ENCODE measurements at places on chromosomes 2 and 18. TPM values are rescaled to one million over a fixed set of nuclear protein-coding genes. Genes with fewer than 3 reads are reported as not detected.

DNA sequence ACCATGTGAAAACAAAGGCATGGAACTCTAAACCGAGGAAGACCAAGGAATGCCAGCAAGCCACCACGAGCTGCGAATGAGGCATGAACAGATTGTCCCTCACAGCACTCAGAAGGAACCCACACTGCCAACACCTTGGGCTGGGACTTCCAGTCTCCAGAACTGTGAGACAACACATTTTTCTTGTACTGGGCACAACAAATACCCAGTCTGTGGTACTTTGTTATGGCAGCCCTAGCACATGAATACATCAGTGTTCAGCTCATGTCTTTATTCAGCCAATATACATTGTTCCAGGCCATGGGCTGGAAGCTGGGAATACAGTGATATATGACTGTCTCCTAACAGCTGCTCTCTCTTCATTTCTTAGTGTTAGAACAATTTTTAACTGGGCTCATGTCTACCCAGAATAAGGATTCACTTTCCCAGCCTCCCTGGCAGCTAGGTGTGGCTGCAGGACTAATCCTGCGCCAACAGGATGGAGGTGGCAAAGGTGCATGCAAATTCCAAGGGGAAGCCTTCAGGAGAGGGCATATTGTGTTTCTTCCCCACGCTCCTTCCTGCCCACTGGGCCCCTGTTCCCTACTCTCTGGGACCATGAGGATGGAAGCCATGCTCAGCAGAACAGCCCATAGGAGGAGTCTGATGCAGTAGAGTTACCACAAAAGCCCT is 59.6 kb downstream of the STPG4 start:
- no peak overlapping the region for H3K27ac ChIP-seq
- no peaks in the 10 kb centered on the region for H3K36me3 ChIP-seq
- H3K4me1 ChIP-seq: no peaks in the 10 kb centered on the region
- H3K27me3 ChIP-seq: peaks cover 15% of the 10 kb centered on the region

DNA sequence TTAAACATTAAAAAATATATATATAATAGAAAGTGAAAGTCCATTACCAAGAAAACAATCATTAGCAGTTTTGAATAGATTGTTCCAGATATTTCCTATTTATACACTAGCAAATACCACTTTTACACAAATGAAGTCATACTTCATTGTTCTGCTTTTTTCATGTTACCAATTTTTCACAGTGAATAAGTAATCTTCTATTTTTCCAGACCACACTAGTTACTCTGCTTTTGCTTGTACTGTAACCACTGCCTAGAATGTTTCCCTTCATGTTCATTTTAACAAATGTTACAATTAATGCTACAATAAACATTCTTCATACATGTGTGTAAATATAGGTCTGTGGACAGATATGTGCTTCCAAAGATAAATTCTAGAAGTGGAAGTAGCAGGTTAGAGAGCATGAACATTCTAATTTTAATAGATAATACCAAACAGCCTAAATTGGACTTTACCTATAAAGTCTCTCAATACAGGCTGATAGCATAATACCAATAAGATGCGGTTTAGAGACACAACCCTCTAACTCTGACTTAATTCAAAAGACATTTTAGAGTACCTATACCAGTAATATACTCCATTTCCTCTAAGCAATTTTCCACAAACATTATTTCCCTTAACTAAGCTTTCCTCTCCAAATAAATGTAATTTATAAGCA is 17.0 kb downstream of the ITSN2 start:
- H3K4me1 ChIP-seq: peaks cover 2% of the 10 kb centered on the region
- no peak overlapping the region for H3K27ac ChIP-seq
- H3K36me3 ChIP-seq: no peaks in the 10 kb centered on the region
- no peak overlapping the region for H3K4me3 ChIP-seq
- H3K27me3 ChIP-seq: no peaks in the 10 kb centered on the region

GRCh38 chr2:167842047-167842446 is 405.3 kb downstream of the STK39 start:
- no peak for DNase-seq
- no peaks in the 10 kb centered on the region for H3K27me3 ChIP-seq
- H3K27ac ChIP-seq: no peak overlapping the region
- peaks cover 21% of the 10 kb centered on the region for H3K36me3 ChIP-seq

DNA sequence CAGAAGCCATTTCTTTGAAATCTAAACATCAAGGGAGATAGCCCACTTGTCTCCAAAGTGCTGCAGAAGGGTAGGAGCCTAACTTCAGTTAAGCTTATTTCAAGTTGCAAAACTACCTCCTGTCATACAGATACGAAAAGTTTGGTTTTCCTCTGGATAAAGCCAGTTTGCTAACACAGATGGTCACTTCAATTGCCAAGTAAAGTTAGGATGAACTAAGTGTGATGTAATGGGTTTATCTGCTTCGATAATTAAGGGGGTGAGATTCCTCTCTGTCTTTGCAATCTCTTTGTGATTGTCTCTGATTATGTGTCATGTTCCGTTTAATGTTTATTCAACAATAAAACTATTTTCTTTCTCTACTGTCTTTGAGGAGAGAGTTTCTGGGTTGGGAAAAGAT is 156.4 kb downstream of the SLC39A10 start:
- H3K4me3 ChIP-seq: no peak overlapping the region
- no peak for DNase-seq
- H3K4me1 ChIP-seq: peaks cover 3% of the 10 kb centered on the region

- H3K27ac ChIP-seq: peak overlapping the region; percentile 46
- peaks cover 4% of the 10 kb centered on the region for H3K36me3 ChIP-seq
- H3K27me3 ChIP-seq: no peaks in the 10 kb centered on the region
- no peak for DNase-seq
Measured at GRCh38 chr18:80210312-80211083, 36.8 kb downstream of the PARD6G start.

DNA sequence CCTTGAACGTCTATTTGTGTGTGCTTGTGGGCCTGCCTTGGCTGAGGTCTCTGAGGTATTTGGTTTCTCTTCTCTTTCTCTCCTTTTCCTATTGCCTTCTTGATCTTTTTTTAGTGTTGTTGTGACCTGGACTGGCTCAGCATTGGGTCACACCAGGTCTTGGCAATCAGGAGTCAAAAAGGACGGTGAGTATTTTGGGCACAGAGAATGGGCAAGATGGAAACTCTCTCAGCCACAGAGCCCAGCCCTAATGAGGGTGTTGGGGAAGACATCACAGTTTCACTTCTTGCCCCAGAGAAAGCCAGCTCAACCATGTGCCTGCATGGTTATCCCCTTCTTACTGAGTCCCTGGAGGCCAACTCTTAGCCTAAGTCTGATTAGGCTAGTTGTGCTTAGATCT is 13.7 kb upstream of the INO80C start:
- H3K27me3 ChIP-seq: peaks cover 12% of the 10 kb centered on the region
- H3K36me3 ChIP-seq: no peaks in the 10 kb centered on the region
- DNase-seq: no peak
- H3K4me1 ChIP-seq: no peaks in the 10 kb centered on the region
- H3K4me3 ChIP-seq: no peak overlapping the region
- no peak overlapping the region for H3K27ac ChIP-seq

GRCh38 chr2:227308784-227309183 is 16.3 kb upstream of the MFF start:
- no peaks in the 10 kb centered on the region for H3K27me3 ChIP-seq
- H3K36me3 ChIP-seq: no peaks in the 10 kb centered on the region
- no peak for DNase-seq
- H3K4me1 ChIP-seq: no peaks in the 10 kb centered on the region
- H3K27ac ChIP-seq: no peak overlapping the region

DNA sequence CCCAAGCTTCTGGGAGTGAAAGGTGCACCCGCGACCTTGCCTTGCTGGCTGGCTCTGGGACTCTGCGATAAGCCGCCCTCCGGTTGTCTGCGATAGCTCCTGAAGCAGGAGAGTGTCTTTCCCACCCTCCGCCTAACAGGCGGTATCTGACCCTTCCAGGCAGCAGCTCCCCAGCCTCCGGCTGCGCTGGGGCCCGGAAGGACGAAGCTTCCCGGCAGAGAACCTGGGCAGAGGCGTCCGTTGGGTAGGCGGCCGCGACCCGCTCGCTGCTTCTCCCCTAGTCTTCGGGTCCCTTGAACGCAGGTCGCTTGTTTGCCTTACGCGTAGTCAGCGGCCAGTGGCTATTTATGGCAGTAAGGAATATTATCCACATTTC is 446 bp upstream of the RHBDD1 start:
- peak; percentile 12 for DNase-seq
- H3K4me1 ChIP-seq: peaks cover 14% of the 10 kb centered on the region
- no peaks in the 10 kb centered on the region for H3K27me3 ChIP-seq
- peak overlapping the region; percentile 98 for H3K27ac ChIP-seq
- no peaks in the 10 kb centered on the region for H3K36me3 ChIP-seq
- peak overlapping the region; percentile 91 for H3K4me3 ChIP-seq

GRCh38 chr2:98252038-98252773 is 94.0 kb upstream of the CNGA3 start:
- H3K36me3 ChIP-seq: no peaks in the 10 kb centered on the region
- DNase-seq: no peak
- H3K27me3 ChIP-seq: no peaks in the 10 kb centered on the region
- no peaks in the 10 kb centered on the region for H3K4me1 ChIP-seq

DNA sequence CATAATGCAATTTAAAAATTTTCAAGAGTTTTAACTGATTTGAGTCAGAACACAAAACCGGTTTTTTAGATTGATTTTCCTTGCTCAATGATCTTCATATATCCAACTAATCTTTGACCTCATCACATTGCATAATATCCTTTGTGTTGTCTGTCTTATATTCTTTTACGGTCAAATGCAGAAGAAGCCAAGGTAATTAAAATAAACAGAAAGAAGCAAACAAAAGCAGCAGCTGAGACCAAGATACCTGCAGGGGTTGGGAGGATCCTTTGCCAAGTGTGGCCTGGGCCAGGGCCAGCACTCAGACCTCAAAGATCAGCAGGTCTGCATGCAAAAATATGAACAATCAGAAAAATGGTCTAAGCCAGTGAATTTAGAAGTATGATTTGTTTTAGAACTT is 428.9 kb upstream of the NETO1 start:
- no peak overlapping the region for H3K4me3 ChIP-seq
- no peak overlapping the region for H3K27ac ChIP-seq
- no peaks in the 10 kb centered on the region for H3K36me3 ChIP-seq
- no peak for DNase-seq
- no peaks in the 10 kb centered on the region for H3K27me3 ChIP-seq

- no peak overlapping the region for H3K4me3 ChIP-seq
- no peak overlapping the region for H3K27ac ChIP-seq
- no peaks in the 10 kb centered on the region for H3K4me1 ChIP-seq
- H3K36me3 ChIP-seq: no peaks in the 10 kb centered on the region
Measured at GRCh38 chr2:226360658-226361057, 439.0 kb downstream of the IRS1 start.

DNA sequence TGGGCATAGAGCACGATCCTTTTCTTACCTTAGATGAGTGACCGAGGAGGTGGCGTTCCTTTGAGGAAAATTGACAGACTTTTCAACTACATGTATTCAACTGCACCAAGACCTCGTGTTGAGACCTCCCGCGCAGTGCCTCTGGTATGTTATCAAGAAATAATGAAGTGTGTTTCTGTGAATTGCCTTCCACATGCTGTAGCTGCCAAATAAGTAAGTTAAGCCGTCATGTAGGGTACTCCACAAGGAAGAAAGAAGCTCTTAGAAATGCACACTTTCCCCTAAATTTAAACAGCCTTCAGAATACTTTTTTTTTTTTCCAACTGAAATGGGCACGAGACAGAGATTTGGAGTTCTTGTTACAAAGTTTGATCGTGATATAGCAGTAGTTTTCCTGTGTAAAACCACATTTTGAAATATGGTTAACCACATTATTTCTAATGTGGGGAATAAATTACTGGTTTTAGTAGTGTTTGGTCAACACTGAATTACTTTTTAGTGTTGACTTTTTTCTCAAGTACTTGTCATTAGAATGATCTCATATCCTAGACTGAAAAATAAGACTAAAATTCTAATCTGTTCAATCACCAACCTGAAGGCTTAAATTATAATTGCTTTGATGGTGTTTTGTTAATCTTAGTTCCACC is 30.5 kb downstream of the PDK1 start:
- H3K27ac ChIP-seq: no peak overlapping the region
- H3K27me3 ChIP-seq: no peaks in the 10 kb centered on the region
- DNase-seq: no peak
- H3K4me1 ChIP-seq: peaks cover 10% of the 10 kb centered on the region
- H3K4me3 ChIP-seq: no peak overlapping the region

GRCh38 chr18:5630057-5630899 is 86.5 kb upstream of the EPB41L3 start:
- peaks cover 7% of the 10 kb centered on the region for H3K4me1 ChIP-seq
- DNase-seq: peak; percentile 64
- H3K36me3 ChIP-seq: no peaks in the 10 kb centered on the region

GRCh38 chr2:110215091-110215490 is 2.7 kb upstream of the MTLN start:
- peaks cover 5% of the 10 kb centered on the region for H3K4me1 ChIP-seq
- H3K36me3 ChIP-seq: no peaks in the 10 kb centered on the region
- H3K27me3 ChIP-seq: no peaks in the 10 kb centered on the region
- no peak overlapping the region for H3K27ac ChIP-seq
- DNase-seq: no peak
- H3K4me3 ChIP-seq: no peak overlapping the region

- DNase-seq: no peak
- no peaks in the 10 kb centered on the region for H3K27me3 ChIP-seq
- no peak overlapping the region for H3K27ac ChIP-seq
- H3K4me3 ChIP-seq: no peak overlapping the region
- no peaks in the 10 kb centered on the region for H3K4me1 ChIP-seq
Measured at GRCh38 chr18:72973841-72974240, 106.1 kb upstream of the NETO1 start.

DNA sequence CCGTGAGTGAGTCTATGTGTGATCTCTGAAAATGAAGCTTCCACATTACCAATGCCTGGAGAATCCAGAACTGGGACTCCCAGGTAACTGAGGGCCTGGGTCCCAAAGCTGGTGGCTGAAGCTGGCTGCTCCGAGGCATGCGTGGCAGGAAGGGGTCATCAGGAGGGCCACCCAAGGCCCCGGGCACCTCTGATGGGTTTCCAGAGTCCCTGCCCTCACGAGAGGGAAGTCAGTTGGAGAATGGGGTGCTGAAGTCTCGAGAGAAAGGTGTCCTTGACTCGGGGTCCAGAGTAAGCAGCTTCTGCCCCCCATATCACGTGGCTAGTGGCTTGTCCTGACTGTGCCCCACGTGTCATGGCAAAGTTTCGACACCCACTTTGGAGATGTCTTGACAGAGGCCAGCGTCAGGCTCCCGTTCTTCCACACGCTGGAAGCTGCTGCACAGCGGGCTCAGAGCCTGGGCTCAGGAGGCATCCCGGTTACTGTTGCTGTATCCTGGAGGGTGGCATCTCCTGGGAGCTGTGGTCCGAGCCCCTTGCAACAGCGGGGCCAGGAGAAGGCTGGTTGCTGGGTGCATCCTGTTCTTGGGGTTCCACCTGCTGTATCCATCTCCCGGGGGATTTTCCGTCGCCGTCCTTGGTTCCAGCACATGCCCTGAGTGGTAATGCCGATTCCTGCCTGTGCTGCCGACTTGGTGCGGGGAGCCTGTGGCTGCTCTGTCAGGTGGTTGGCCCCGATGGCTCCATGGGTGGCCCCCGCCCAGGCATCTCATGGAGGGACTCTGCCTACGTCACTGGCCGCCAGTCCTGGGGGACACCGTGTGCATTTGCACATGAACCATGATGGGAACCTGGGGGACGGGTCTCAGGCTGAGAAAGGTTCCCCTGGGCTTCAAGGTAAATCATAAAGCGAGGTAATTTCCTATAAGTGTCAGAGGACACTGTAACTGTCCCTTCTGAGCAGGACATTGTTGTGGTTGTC is 183.3 kb upstream of the HDAC4 start:
- peaks cover 13% of the 10 kb centered on the region for H3K27me3 ChIP-seq
- no peaks in the 10 kb centered on the region for H3K36me3 ChIP-seq
- peaks cover 4% of the 10 kb centered on the region for H3K4me1 ChIP-seq
- no peak for DNase-seq
- H3K27ac ChIP-seq: no peak overlapping the region

The CHST10 gene
- total RNA-seq: 22.1 TPM

The REG1B gene
- total RNA-seq: not detected

The ABCG5 gene
- not detected for total RNA-seq

The SERPINB3 gene
- total RNA-seq: not detected

The KLHL14 gene
- total RNA-seq: 7.8 TPM

The ZAP70 gene
- 2.6 TPM for total RNA-seq

The ZBTB7C gene
- total RNA-seq: 0.57 TPM

The SCN9A gene
- 23.7 TPM for total RNA-seq

The VAPA gene
- total RNA-seq: 125 TPM

All from progenitor cell of endocrine pancreas (in vitro differentiated cells).